ENCODE measurements at places on chromosomes 5 and 9.

DNA sequence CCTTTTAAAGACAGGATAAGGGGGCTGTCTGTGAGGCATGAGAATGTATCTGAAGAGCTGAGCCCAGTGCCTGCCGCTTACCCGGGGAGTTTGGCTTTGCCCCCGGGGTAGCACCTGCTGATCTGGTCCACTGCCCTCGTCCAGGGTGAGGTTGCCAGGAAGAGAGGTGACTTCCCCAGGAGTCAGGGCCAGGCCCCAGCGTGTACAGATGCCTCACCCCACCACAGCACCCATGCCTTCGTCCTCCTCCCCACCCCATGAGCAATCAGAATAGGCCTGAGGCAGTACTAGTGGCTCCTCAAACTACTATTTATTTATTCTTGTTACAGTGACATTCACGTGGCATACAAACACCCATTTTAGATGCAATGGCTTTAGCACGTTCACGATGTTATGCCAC is 15.7 kb upstream of the AIF1L start:
- no peaks in the 10 kb centered on the region for H3K36me3 ChIP-seq
- H3K27me3 ChIP-seq, result no peaks in the 10 kb centered on the region
- H3K4me1 ChIP-seq, result no peaks in the 10 kb centered on the region
- no peak overlapping the region for H3K4me3 ChIP-seq
- DNase-seq, result no peak

DNA sequence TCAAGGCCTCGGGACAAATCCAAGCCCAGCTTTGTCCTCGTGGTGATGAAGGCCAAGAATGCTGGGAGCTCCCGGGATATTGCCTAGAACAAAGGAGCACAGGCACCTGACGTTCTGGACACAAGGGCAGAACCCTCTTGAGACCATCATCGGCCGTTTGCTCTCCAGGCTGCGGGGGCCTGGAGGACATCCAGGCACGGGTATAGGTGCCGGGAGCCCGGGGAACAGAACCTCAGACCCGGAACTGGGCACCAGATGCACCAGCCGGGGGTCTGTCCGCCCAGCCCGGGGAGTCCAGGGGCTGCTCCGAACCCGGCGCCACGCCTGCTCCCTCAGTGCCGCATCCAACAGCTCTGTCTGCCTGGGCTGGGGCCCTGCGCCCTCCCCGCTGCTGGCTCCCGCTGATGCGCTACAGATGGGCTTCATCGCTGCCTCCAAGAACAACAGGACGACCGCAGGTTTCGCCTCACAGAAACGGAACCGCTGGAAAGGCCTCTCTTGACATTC is 88.0 kb downstream of the ADAMTS2 start:
- no peak overlapping the region for H3K4me3 ChIP-seq
- no peaks in the 10 kb centered on the region for H3K4me1 ChIP-seq
- no peak overlapping the region for H3K27ac ChIP-seq
- H3K36me3 ChIP-seq, result no peaks in the 10 kb centered on the region

GRCh38 chr5:68369457-68370125 is 154.0 kb downstream of the PIK3R1 start:
- no peak for DNase-seq
- H3K4me3 ChIP-seq, result peak overlapping the region; percentile 46
- H3K27me3 ChIP-seq, result no peaks in the 10 kb centered on the region
- peaks cover 42% of the 10 kb centered on the region for H3K4me1 ChIP-seq
- H3K27ac ChIP-seq, result peak overlapping the region; percentile 46

DNA sequence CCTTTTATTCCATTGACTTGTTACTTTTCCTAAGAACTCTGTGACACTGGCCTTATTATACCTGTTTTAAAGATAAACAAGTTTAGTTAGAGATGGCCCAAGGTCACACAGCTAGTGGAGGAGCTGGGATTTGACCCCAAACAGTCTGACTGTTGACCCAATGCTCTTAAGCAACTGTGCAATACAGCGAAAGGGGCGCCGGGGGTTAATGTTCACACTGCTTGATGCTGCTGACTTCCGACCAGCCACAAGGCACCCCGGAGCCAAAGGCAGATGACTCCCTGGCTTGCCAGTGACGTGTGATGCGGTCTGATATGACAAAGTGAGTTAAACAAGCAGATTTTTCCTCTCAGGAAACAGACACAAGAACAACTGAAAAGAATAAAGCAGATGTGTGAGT is 23.9 kb downstream of the PIK3R1 start:
- H3K4me1 ChIP-seq, result peaks cover 82% of the 10 kb centered on the region
- no peaks in the 10 kb centered on the region for H3K27me3 ChIP-seq
- H3K4me3 ChIP-seq, result peak overlapping the region; percentile 38
- peaks cover 30% of the 10 kb centered on the region for H3K36me3 ChIP-seq
- H3K27ac ChIP-seq, result peak overlapping the region; percentile 89

GRCh38 chr5:13749766-13750165 is 194.7 kb downstream of the DNAH5 start:
- no peak overlapping the region for H3K4me3 ChIP-seq
- H3K4me1 ChIP-seq, result no peaks in the 10 kb centered on the region
- no peak overlapping the region for H3K27ac ChIP-seq
- no peaks in the 10 kb centered on the region for H3K36me3 ChIP-seq
- no peaks in the 10 kb centered on the region for H3K27me3 ChIP-seq
- DNase-seq, result no peak

- H3K4me1 ChIP-seq, result no peaks in the 10 kb centered on the region
- H3K27ac ChIP-seq, result no peak overlapping the region
- peaks cover 48% of the 10 kb centered on the region for H3K27me3 ChIP-seq
- no peak for DNase-seq
Observed at GRCh38 chr9:72661401-72662135, 140.2 kb downstream of the TMC1 start.

DNA sequence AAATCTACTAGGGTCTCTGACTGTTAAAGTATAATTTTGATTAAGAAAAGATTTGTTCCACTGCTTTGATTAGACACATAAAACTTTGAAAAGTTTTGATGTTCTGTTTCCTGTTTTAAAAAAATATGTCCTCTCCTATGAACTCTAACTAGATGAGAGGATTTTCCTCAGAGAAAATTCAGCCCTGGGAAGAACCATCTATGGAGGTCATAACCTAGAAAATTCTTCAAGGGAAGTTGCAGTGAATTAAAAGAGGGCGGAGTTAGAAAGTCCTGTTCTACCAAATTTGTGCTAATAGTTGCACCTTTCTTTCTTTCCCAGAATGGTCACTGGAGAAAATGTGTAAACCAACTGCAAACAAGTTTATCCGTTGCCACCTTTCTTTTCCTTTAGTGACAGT is 27.7 kb downstream of the PIK3R1 start:
- H3K4me3 ChIP-seq, result peak overlapping the region; percentile 27
- peak overlapping the region; percentile 85 for H3K27ac ChIP-seq
- no peaks in the 10 kb centered on the region for H3K27me3 ChIP-seq
- H3K36me3 ChIP-seq, result peaks cover 19% of the 10 kb centered on the region

DNA sequence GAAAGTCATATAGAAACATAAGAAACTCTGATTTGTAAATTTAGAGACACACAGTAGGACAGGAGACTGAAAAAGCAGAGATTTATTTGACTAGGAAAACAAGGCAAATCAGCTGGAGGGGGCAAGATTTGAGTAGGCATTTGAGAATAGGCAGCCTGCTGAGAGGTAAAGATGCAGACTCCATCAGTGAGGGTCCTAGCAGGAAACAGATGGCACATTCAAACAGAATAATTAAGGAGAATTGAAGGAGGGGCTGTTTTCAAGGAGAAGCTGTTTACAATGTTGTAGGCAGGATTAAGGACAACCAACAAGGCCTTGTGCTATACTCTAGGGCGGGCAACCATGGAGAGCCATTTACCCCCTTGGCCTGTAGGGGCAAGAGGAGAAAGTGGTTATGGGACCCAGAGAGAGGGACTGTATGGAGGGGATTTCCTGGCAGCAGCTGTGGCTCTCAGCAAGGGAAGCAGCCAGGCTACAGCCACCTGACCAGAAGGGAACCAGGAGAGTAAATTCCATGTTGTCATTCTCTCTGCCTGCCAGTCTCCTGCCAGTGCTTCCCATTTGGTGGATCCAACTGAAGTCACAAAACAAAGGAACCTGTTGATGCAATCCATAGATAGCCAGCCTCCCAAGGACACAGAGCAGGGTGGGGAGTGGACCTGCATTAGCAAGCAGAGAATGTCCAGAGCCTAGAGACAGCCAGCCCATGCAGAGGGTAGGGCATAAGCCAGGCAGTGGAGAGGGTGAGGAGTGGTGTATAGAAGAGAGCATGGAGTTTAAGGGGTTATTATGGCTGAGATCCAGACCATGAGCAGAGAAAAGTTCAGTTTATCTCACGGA is 38.2 kb downstream of the PAPPA start:
- H3K27ac ChIP-seq, result no peak overlapping the region
- DNase-seq, result no peak
- no peaks in the 10 kb centered on the region for H3K36me3 ChIP-seq
- no peaks in the 10 kb centered on the region for H3K4me1 ChIP-seq
- no peak overlapping the region for H3K4me3 ChIP-seq
- no peaks in the 10 kb centered on the region for H3K27me3 ChIP-seq

Measured in activated T-cell treated with anti-CD3 and anti-CD28 coated beads, Interleukin-2, amount 50 U/mL, for 24 hours (primary cell).